Naive thymus-derived CD8-positive, alpha-beta T cell (primary cell): ENCODE measurements at places on chromosomes 7 and 10. TPM values are rescaled to one million over a fixed set of nuclear protein-coding genes. Genes with fewer than 3 reads are reported as not detected.

DNA sequence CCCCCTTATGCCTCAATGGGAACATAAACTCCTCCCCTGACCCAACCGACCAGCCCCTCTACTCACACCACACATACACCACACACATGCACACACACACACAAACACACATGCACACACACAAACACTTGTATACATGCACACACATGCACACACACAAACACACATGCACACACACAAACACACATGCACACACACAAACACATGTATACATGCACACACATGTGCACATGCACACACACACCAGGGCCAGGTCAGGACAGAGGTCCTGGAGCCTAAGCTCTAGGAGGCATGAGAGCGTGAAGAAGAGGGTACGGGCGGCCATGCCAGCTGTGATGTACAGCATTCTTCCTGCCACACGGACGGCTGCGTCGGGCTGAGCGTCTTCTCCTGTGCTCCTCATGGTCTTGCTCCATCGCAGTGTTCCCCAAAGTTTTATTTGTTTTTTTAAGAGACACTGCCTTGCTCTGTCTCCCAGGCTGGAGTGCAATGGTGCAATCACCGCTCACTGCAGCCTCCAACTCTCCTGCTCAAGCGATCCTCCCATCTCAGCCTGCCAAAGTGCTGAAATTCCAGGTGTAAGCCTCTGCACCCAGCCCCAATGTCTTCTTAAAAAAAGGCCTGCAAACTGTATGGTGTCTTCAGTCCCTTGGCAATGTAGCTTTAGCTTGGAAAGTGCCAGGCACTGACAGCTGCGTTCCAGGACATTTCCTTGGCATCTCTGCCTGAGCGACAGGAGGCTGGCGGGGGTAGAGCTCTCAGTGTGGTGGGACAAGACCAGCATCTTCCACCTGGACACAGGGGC lies 38.8 kb upstream of the INPP5A start:
- no peak for DNase-seq

- DNase-seq: no peak
Observed at GRCh38 chr7:122674502-122674901, 24.4 kb downstream of the RNF133 start.

DNA sequence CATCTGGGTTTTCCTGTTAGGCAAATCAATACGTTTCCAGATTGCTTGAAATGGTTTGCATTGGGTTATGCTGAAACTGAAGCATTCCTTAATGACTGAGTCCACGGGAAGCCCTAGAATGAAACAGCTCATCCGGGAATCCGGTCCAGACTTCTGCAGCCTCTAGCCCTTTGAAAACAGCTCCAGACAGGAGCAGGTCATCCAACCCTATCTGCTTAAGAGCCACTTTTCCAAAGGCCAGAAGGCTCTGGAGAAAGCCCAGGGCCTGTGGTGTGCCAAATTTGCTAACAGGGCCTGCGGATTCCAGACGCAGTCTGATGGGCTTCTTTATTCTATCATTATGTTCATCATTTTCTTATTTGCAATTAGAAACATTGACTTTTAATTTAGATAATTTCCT lies 265.4 kb downstream of the SKIDA1 start:
- no peak for DNase-seq

- DNase-seq: no peak
Observed at GRCh38 chr7:73343671-73344380, 15.9 kb downstream of the FKBP6 start.

DNA sequence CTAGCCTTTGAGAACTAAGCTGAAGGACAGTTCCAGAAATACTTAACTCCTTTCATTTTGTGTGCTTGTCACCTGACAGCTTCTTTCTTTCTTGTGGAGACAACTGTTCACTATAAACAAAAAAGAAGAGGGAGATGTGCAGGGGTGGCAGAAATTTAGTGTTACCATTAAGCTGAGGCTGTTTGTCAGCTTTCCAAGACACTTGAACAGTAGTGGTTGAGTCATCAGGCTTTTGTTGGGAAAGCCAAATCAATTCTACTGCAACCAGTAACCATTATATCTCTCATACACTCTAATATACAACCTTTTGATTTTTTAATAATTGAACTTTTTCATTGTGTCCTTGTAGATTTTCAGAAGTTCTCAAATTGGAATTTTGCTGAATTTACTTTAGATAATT lies 75.3 kb downstream of the POLL start:
- DNase-seq: no peak

DNA sequence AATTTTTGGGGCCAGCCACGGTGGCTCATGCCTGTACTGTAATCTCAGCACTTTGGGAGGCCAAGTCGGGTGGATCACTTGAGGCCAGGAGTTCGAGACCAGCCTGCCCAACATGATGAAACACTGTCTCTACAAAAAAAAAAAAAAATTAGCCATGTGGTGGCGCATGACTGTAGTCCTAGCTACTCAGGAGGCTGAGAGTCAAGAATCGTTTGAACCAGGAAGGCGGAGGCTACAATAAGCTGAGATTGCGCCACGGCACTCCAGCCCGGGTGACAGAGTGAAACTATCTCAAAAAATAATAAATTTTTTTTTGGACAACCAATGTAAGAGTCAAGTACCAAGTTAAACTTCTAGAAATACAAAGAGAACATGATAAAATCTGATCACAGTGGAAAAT lies 164.6 kb downstream of the AVL9 start:
- no peak for DNase-seq

- no peak for DNase-seq
Observed at GRCh38 chr7:148847815-148848734, 36.0 kb downstream of the EZH2 start.

DNA sequence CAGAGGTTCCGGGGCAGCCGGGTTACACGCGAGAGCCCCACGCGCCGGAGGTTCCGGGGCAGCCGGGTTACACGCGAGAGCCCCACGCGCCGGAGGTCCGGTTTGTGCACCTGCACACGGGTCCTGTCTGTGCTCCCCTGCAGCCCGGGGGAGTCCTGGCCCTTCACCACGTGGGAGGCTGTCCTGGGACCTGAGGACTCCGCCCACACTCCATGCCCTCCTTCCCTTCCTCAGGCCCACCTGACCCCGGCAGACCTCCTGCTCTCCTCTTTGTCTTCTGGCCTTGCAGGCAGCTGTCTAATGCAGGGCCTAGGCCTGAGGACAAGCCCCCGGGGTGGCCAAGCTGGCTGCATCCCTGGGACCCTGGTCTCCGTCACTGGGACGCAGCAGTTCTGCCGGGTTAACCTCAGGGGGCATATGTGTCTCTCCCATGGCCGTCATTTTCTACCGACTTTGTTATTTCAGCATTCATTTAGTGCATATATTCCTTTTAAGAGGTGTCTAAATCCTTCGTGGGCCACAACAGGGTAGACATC lies 374.6 kb downstream of the DNAJB6 start:
- DNase-seq: no peak

SPDYE18 gene
- polyA plus RNA-seq: 0.20 TPM

GNAI1 gene
- 10.1 TPM for polyA plus RNA-seq

TRIM50 gene
- not detected for polyA plus RNA-seq

CALN1 gene
- polyA plus RNA-seq: not detected
